Mesothelial cell of epicardium (in vitro differentiated cells): ENCODE measurements at places on chromosomes 6 and 20.

GRCh38 chr6:87366072-87366827, 21.6 kb downstream of the C6orf163 start:
- no peak for DNase-seq

GRCh38 chr6:132490024-132490423, 22.9 kb downstream of the STX7 start:
- no peak for DNase-seq

DNA sequence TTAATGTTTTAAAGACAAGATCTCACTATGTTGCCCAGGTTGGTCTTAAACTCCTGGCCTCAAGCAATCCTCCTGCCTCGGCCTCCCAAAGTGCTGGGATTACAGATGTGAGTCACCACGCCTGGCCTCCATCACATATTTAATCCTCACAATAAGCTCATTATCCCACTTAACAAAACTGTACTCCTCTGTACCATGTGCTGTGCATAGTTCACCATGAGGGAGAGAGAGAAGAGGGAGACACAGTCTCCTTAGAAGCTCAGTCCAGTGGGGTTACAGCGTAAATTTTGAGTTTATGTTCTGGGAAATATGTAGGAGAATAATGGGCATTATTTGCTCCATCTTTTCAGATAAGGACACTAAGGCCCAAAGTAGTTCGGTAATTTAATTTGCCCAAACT, 7.9 kb upstream of the CPNE5 start:
- DNase-seq: no peak

GRCh38 chr6:24504649-24505586, 10.1 kb downstream of the ALDH5A1 start:
- DNase-seq: no peak

DNA sequence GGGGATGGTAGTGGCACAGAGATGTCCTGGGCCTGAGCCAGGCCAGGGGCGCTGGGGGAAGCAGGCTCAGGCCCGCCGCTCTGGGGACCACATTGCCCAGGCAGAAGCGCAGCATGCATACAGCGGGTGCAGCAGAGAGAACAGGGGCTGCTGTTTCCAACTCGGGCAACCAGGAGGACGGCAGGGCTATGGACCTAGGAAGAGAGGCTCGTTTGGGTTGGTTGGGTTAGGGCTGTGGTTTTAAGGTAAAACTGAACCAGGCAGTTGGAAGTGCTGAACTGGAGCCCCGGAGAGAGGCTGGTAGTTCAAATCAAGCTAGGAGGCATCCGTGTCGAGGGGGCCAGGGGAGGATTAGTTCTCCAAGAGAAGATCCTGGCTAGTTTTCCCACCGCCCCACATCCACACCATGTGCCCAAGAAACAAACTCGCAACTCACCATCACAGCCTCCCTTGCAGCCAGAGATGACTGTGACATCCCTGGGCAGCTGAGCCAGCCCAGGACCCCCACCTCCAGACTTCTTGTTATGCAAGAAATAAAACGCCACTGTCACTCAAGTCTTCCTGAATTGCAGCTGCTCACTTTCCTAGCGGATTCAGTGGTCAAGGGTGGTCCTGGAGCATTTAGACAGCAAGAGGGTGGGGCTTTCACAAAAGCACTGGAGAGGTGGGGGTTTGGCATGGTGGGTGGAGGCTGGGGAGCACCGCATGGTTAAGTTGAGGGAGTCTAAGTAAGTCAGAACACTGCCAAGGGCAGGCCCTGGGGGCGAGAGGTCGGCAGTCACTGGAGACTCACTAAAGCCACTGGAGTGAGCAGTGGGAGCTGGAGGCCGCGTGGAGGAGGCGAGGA, 161.2 kb downstream of the GRM4 start:
- no peak for DNase-seq

GRCh38 chr6:146357578-146358430, 185.8 kb upstream of the RAB32 start:
- DNase-seq: no peak

GRCh38 chr6:159056003-159056402, 11.2 kb upstream of the TAGAP start:
- no peak for DNase-seq
